ENCODE measurements at places on chromosomes 2 and 18. TPM values are rescaled to one million over a fixed set of nuclear protein-coding genes. Genes with fewer than 3 reads are reported as not detected.

DNA sequence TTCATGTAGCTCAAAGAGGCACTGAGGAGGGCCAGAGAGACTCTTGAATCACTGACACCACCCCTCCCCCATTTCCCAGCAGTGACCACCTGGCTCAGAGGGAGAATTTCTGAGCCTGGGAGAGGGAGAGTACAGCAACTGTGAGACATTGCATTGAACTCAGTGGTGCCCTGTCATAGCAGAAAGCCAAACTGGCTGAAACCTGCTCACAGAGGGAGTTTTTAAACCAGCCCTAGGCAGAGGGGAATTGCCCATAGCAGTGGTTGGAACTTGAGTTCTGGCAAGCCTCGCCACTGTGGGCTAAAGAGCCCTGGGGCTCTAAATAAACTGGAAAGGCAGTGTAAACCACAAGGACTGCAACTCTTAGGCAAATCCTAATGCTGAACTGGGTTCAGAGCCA is 243.1 kb downstream of the ADCYAP1 start:
- no peak overlapping the region for H3K4me3 ChIP-seq
- no peaks in the 10 kb centered on the region for H3K27me3 ChIP-seq
- peak; percentile 61 for DNase-seq
- peak overlapping the region; percentile 41 for H3K27ac ChIP-seq
- H3K4me1 ChIP-seq, result no peaks in the 10 kb centered on the region

DNA sequence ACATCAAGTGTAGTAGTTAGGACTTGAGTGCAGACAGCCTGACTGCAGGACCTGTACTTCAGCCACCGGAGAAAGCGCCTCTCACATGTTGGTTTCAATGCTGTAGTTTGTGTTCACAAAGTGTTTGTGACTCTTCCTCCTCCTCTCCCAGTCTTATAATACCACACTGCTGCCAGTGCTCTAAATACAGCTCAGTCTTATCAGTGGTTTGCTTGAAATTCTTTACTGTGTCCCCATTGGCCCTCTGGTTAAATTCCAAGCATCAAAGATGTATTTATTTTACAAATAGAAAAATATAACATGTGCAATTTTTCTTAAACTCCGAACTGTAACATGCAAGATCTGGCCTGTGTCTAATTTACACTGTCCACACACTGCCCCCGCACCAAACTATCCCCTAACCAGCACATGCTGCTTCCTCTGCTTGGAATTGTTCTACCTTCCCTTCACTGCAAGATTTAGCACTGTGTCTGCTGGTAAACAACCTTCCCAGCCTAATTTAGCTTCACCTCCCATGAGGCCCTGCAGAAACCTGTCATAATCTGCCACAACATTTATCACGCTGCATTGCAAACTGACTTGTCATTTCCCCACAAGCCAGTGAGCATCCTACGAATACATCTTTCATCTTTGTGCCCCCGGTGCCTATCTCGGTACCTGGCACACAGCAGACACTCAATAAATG is 77.1 kb downstream of the SUMO1 start:
- no peaks in the 10 kb centered on the region for H3K4me1 ChIP-seq
- H3K4me3 ChIP-seq, result no peak overlapping the region

DNA sequence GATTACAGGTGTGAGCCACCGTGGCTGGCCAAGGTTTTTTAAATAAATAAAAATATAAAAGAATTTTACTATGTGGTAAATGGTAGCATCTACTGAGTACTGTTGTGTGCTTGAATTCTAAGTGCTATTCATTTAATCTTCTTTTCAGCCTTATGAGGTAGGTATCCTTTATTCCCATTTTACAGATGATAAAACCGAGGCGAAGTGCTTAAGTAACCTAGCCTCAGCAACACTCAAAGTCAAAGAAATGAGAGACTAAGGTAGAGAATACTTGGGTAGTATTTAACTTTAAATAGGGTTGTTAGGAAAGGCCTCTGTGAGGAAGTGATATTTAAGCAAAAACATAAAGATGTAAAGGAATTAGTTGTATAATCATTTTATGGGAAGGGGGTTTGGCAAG is 5.7 kb upstream of the THOC1 start:
- H3K4me1 ChIP-seq, result peaks cover 6% of the 10 kb centered on the region
- H3K36me3 ChIP-seq, result no peaks in the 10 kb centered on the region
- no peaks in the 10 kb centered on the region for H3K27me3 ChIP-seq
- no peak overlapping the region for H3K4me3 ChIP-seq
- no peak overlapping the region for H3K27ac ChIP-seq

- DNase-seq, result no peak
- no peaks in the 10 kb centered on the region for H3K36me3 ChIP-seq
- no peaks in the 10 kb centered on the region for H3K27me3 ChIP-seq
- peaks cover 38% of the 10 kb centered on the region for H3K4me1 ChIP-seq
- no peak overlapping the region for H3K4me3 ChIP-seq
- peak overlapping the region; percentile 62 for H3K27ac ChIP-seq
These were observed 49.0 kb downstream of the MAP2 start for GRCh38 chr2:209472871-209473270.

DNA sequence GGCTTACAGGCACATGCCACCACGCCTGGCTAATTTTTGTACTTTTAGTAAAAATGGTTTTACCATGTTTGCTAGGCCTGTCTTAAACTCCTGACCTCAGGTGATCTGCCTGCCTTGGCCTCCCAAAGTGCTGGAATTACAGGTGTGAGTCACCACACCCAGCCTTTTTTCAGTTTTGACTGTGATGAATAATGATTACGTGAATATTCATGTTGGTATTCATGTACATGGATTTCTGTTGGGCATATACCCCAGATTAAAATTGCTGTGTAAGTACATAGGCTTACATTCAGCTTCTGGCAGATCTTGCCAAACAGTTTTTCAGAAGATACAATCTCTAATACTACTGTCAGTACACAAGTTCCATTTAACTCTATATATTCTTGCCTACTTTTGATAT is 20.9 kb downstream of the SLC39A10 start:
- peaks cover 5% of the 10 kb centered on the region for H3K4me1 ChIP-seq
- H3K27me3 ChIP-seq, result no peaks in the 10 kb centered on the region
- peaks cover 8% of the 10 kb centered on the region for H3K36me3 ChIP-seq
- no peak overlapping the region for H3K4me3 ChIP-seq
- peak; percentile 22 for DNase-seq

- no peaks in the 10 kb centered on the region for H3K36me3 ChIP-seq
- H3K27me3 ChIP-seq, result peaks cover 66% of the 10 kb centered on the region
- H3K4me1 ChIP-seq, result no peaks in the 10 kb centered on the region
- H3K4me3 ChIP-seq, result no peak overlapping the region
These were observed 737.4 kb upstream of the SALL3 start for GRCh38 chr18:78242254-78242643.

DNA sequence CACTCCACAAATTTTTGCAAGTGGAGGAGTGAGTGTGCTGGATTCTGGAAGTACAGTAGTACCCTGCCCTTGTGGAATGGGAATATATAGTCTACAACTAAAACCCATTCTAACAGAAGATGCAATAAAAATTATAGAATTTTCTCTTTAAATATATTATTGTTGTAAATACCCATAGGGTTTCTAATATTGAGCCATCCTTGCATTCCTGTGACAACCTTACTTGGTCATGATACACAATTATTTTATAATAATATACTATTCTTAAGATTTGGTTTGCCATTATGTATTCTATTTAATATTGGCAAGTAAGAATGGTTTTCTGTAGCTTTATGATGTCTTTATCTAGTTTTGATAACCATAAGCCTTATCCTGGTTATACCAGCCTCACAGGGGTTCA is 52.2 kb downstream of the EML6 start:
- H3K36me3 ChIP-seq, result no peaks in the 10 kb centered on the region
- H3K4me1 ChIP-seq, result peaks cover 26% of the 10 kb centered on the region
- no peak overlapping the region for H3K4me3 ChIP-seq
- no peak for DNase-seq
- H3K27me3 ChIP-seq, result no peaks in the 10 kb centered on the region

DNA sequence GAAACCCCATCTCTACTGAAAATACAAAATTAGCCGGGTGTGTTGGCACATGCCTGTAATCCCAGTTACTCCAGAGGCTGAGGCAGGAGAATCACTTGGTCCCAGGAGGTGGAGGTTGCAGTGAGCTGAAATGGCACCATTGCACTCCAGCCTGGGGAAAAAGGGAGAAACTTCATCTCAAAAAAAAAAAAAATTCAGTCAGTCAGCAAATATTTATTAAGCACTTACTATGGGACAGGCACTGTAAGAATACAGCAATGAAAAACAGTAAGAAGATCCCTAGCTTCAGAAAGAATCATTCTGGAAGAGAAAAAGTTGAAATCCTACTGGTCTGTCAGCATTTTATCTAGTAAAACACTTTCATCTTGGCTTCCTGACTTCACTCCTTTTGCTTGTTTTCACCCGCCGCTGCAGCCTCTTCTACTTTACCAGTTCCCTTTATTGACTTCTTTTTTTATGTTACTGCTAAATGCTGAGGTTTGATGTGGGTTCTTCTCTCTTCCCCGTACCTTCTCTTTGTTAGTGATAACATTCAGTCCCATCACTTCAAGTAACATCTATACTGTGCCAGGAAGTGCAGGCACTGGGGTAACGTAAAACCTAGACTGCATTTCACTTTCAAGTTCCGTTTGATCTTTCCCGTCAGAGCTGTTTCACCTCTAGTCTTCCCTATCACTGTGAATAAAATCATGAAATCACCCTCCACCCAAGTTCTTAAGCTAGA is 10.8 kb upstream of the TAF4B start:
- no peak overlapping the region for H3K4me3 ChIP-seq
- H3K27ac ChIP-seq, result no peak overlapping the region
- H3K27me3 ChIP-seq, result no peaks in the 10 kb centered on the region
- DNase-seq, result no peak
- H3K4me1 ChIP-seq, result no peaks in the 10 kb centered on the region

- no peaks in the 10 kb centered on the region for H3K36me3 ChIP-seq
- H3K27me3 ChIP-seq, result no peaks in the 10 kb centered on the region
- DNase-seq, result no peak
- no peak overlapping the region for H3K4me3 ChIP-seq
These were observed 73.5 kb downstream of the ANTXR1 start for GRCh38 chr2:69086466-69086865.

DNA sequence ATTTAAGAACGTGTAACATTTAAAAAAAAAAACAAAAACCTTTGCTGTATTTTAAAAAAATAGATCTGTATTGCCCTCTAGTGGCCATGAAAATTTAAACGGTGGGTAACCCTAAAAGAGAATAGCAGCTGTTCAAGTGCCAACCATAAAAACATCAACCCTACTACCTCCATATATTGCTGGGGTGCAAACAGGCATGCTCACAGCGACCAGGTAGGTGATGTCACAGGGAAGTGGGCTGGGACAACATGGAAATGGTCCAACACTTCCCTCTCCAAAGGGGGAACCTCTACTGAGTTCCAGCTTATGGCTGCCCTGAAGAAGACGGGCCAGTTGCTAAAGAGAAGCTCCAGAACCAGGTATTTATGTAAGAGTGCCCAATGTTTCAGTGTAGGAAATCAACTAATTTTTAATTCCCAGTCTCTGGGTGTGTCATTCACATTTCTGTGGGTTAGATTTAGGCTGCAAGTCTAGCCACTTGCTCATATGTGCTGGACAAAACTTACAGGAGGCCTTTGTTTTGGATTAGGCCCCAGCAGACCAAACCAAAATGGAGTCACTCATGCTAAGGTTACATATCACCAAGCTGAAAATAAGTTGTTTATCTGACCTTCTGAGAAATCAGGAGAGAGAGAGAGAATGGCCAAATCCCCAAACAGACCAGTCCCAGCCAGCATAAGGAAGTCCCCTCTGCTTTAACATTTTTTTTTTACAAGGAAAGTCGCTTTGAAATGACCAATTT is 54.5 kb downstream of the SKA1 start:
- no peak overlapping the region for H3K27ac ChIP-seq
- peak; percentile 38 for DNase-seq
- no peaks in the 10 kb centered on the region for H3K36me3 ChIP-seq
- H3K4me3 ChIP-seq, result no peak overlapping the region
- no peaks in the 10 kb centered on the region for H3K4me1 ChIP-seq

GRCh38 chr2:157321466-157321865 is 4.2 kb downstream of the ERMN start:
- no peak for DNase-seq
- H3K27me3 ChIP-seq, result no peaks in the 10 kb centered on the region
- H3K4me1 ChIP-seq, result no peaks in the 10 kb centered on the region
- no peak overlapping the region for H3K27ac ChIP-seq
- H3K36me3 ChIP-seq, result no peaks in the 10 kb centered on the region

GRCh38 chr2:168181825-168182224 is 65.6 kb downstream of the STK39 start:
- DNase-seq, result peak; percentile 52
- H3K4me1 ChIP-seq, result peaks cover 54% of the 10 kb centered on the region
- no peak overlapping the region for H3K27ac ChIP-seq
- peaks cover 7% of the 10 kb centered on the region for H3K36me3 ChIP-seq
- no peaks in the 10 kb centered on the region for H3K27me3 ChIP-seq

DNA sequence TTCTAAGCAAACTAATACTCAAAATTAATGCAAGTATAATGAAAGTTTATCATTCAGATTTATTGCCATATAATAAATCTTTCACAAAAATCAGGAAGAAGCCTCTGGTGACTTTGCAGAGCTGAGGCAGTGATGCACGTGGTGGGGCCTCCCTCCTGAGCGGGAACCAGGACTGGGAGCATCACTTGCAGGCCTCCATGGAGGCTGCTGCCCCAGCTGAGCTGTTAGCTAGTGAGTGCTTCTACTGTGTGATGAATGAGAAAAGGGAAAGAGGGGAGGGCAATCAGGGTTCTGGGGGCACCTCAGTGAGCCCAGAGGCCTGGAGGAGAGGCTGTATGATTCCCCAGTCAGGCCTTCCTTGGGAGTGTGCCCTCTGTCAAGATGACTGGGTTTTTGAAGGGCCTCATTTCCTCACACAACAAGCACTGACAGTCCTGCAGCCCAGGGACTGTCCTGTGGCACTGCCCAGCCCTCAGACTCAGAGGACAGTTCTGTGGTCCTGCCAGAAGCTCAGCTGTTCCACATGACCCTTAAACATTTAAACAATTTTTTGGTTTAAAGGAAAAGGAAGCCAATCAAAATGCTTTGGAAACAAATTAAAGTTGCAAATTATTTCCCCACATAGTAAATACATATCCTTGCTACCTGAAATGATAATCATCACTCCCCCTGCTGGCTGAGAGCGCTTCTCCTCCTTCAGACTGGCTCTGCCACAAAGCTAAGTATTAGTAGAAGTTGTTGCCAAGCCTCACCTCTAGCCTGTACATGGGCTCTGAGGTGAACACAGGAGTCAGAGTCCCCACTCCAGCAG is 90.9 kb upstream of the SMAD7 start:
- H3K36me3 ChIP-seq, result peaks cover 5% of the 10 kb centered on the region
- no peak overlapping the region for H3K27ac ChIP-seq
- no peak overlapping the region for H3K4me3 ChIP-seq
- H3K27me3 ChIP-seq, result no peaks in the 10 kb centered on the region

DNA sequence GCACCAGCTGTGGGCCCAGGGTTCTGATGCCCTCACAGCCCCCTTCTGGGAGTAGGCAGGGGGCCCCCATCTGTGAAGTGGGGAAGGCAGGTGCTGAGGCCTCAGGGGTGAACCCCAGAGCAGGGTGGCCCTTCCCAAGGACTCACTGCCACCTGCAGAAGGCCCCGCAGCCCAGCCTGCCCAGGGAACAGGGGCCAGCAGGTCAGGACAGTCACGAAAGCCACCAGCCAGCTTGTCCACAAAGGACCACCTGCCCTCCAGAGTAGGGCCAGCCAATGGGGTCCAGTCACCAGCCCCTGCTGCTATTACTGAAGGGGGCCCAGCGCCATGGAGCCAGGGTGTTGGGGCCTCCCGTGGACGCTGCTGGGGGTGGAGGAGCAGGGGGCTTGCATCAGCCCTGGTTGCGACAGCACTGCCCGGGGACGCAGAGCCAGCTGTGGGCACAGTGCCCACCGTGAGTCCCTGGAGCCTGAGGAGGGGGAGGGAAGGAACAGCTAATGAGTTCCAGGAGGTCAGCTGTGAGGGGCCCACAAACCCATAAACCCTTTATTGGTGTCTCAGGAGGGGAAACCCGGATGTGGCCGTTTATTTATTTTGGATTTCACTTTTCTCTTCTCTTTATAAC is 11.5 kb upstream of the SNED1 start:
- DNase-seq, result no peak
- H3K4me3 ChIP-seq, result no peak overlapping the region
- H3K27me3 ChIP-seq, result peaks cover 8% of the 10 kb centered on the region
- no peaks in the 10 kb centered on the region for H3K36me3 ChIP-seq

VAMP8 gene
- total RNA-seq, result 141 TPM

HOXD10 gene
- total RNA-seq, result not detected

ALPG gene
- 0.18 TPM for total RNA-seq

Data from PC-3 (cell line).